Cardiac fibroblast (primary cell): ENCODE measurements at places on chromosomes 7 and 10.

GRCh38 chr10:102247734-102248133 is 2.4 kb downstream of the GBF1 start:
- no peak for DNase-seq

DNA sequence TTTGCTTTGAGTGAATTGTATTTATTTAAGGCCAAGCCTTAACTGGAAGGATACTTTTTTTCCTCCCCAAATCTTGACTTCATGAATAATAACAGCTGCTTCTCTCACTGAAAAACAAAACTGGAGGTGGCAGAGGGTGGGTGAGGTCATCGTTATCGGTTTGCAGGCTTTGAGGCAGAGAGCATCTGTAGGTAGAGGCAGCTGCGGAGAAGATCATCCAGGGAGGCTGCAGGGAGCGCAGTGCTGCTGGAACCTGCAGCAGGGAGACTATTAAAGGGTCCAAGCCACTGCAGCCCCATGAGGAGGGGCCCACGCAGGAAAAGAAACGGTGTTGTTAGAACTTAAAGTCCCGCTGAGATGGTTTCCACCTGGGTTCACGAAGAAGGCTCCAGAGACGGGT is 112.1 kb upstream of the SDK1 start:
- no peak for DNase-seq

GRCh38 chr7:36314491-36314890 is 75.2 kb upstream of the ANLN start:
- no peak for DNase-seq

DNA sequence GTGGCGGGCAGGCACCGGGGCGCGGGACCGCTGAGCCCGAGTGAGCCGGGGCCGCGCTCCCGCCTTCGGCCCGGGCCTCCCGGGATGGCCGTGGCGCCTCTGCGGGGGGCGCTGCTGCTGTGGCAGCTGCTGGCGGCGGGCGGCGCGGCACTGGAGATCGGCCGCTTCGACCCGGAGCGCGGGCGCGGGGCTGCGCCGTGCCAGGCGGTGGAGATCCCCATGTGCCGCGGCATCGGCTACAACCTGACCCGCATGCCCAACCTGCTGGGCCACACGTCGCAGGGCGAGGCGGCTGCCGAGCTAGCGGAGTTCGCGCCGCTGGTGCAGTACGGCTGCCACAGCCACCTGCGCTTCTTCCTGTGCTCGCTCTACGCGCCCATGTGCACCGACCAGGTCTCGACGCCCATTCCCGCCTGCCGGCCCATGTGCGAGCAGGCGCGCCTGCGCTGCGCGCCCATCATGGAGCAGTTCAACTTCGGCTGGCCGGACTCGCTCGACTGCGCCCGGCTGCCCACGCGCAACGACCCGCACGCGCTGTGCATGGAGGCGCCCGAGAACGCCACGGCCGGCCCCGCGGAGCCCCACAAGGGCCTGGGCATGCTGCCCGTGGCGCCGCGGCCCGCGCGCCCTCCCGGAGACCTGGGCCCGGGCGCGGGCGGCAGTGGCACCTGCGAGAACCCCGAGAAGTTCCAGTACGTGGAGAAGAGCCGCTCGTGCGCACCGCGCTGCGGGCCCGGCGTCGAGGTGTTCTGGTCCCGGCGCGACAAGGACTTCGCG is 534 bp downstream of the FZD9 start:
- no peak for DNase-seq

GRCh38 chr10:499991-500390 is 189.5 kb downstream of the DIP2C start:
- DNase-seq = no peak

GRCh38 chr7:54145716-54146115 is 396.5 kb upstream of the VSTM2A start:
- no peak for DNase-seq

DNA sequence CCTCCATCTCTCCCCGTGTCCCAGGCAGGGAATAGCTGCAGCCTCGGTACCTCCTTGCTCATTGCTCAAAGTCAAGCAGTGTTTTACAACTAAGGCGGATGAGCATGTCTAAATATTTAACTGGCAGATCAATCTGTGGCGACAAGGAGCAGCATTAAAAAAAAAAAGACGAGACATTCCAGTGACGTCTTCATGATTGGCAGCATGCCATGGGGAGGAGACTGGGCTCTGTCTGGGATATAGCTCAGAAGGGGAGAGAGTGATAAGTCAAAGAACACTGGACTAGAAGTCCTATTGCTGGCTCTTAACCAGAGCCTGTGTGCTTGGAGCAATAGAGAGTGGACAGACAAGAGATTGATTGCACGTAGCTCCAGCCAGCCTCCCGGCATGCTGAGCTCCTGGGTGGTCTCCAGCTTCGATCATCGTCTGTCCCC is 287.5 kb upstream of the PODXL start:
- DNase-seq = peak; percentile 23

DNA sequence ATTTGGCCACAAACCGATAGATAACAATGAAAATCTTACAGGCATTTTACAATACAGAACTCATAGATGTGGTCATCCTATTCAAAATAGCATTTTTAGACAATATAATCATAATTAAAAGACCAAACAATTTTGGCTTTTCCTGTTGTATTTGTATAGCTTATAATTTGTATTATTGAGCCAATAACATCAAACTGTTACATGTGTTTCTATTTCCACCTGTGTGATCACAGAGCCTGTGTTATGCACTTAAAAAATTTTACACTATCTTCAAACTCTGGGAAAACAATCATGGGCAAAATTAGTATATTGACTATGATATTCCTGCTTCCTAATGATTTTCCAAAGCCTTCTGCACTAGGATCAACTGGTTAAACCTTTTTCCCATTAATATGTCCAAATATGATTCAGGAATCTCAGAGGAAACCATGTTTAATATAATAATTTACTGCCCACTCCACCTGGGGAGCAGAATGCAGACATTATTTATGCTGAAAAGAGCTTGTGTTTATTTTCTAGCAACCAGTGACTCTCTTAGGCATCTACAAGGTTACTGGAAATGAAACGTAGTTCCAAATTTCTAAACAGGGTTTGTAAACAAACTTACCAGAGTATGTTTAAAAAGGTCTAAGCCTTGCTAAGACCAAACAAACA is 1.7 kb downstream of the RHOBTB1 start:
- DNase-seq = peak; percentile 18

DNA sequence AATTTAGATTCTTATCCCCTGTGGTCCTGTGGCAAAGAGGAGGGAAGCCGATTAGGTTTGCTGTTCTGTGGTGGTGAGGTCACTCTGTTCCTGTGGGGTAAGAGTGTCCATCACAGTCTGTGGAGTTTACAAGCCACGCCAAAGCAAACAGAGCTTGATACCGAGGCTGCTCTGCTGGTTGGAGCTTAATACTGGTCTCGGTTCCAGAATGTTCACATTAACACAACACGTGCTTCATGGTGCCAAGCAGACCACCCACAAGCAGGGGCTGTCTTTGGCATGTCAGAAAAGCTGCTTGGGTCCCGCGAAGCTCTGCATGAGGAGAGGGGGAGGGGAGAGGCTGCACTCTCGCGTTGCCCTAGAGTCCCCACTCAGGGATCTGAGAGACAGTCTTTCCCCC is 47.5 kb downstream of the DNAJB6 start:
- DNase-seq = peak; percentile 29

DNA sequence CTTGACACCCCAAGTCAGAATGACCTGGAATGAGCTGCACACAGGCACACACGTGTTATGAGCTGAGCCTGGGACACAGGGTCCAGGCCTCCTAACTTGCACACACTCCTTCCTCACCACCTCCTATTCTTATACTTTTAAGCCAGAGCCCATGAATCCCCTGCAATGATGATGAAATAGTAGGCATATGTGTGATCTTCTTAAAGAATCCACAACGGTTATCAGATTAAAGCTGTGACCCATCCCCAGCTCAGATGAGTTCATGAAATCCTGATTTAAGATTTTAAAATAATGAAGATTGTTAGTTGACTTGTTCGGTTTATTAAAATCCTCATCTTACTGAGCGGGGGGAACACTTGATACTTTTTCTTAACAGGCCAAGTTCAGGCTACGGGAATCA is 38.6 kb downstream of the PITRM1 start:
- no peak for DNase-seq

DNA sequence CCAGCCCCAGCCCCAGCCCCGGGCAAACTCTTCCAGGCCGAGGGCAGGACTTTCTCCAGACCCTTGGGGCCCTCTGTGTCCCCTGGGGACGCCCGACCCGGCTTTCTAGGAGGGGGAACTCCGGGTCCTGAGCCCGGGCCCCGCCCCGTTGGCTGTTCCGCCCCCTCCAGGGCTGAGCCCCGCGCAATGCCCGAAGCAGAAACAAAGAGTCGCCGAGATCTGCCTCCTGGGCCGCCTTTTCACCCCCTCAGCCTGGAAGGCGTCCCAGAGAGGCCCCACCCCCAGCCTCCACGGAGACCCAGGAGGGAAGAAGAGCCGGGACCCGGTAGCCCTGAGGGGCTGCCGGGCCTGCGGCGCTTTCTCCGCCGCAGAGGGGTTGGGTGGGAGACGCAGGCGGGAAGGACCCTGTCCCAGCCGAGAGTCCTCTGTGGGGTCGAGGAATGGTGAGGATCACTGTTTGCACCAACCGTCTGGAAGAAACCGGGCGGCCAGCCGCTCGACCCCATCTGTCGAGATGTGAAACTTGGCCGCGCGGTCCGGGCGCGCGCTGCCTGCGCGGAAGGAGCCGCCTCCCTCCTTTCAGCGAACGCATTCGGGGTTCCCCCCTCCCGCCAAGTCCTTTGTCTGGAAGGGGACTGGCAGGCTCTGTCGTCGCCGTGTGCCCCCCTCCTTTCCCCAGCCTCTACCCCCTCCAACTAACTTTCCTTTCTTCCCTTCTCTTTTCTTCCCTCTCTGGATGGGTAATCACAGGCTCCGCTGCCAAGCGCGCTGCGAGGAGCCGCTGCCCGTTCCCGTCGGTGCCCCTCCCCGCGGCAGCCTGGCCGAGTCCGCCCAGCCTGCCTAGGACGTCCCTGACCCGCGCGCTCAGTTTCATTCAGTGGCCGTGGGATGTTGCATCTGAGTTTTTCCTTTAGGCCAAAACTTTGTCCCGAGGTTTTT is 10.2 kb downstream of the EN2 start:
- no peak for DNase-seq

GRCh38 chr7:13336227-13336626 is 648.8 kb downstream of the ARL4A start:
- peak; percentile 40 for DNase-seq

DNA sequence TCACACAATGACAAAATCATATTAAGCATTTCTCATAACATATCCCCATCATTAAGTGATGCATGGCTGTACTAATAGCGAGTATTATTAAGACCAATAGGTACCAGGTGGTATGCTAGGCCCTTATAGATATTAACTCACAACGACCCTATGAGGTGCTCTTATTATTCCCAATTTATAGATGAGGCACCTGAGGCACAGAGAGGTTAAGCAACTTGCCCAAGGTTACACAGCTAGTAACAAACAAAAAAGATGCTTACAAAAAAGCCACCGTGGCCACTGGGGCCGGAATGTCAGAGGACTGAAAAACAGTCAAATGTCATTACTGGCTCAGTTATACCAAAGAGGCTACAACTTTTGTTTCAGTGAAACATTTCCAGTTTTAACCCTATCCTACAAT is 96.0 kb downstream of the OR13A1 start:
- DNase-seq = no peak

DNA sequence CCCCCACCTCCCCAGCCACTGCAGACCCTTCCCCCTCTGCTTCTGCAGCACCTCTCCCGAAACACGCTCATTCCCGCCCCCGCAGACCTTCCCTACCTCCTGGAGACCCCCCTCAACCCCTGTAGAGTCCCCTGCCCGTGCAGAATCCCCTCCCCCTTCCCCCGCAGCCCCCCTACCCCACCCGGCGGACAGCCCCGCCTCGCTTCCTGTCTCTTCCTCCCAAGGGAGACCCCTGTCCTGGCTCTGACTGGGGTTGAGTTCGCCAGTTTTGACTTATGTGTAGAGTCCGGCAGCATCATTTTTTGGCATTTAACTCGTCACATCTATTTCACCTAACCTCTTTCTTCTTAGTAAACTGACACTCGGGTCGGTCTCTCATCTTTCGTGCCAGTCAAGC is 54.0 kb downstream of the ALOX5 start:
- no peak for DNase-seq

GRCh38 chr10:127648885-127649284 is 88.1 kb upstream of the FOXI2 start:
- DNase-seq = no peak

- peak; percentile 32 for DNase-seq
Observed at GRCh38 chr10:98268694-98269431, 869 bp upstream of the LOXL4 start.

DNA sequence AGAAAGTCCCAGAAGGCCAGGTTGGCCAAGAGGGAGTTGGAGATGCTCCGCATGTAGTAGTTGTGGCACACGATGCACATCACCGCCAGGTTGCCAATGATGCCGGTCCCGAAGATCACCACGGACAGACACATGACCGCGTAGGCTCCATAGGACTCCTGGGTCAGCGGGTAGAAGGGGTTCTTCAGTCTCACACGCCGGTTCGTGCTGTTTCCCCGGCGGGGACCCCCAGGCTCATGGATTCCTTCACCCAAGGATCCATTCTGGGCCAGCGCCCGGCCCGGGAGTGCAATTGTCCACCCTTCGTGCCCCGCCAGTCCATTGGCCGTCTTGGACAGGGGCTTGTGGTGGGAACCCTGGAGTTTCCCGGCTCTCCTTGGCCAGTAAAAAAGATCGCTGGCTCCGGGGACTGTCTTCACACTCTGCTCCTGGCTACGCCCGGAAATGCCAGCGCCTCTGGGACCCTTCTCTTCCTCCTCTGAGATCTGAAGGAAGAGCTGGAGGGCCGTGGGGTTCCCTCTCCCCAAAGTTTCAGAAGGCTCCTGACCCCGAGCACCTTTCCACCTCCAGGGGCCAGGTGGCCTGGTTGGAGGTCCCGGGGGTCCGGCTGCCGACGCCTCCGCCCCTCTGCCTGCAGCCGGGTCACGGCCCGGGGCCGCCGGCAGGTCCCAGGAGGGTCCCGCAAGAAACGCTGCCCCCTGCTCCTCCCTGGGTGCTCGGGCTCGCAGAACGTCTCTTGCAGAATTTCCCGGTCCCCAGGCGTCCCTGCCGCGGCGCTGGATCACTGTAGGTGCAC is 1.3 kb downstream of the GPR37 start:
- DNase-seq = no peak

DNA sequence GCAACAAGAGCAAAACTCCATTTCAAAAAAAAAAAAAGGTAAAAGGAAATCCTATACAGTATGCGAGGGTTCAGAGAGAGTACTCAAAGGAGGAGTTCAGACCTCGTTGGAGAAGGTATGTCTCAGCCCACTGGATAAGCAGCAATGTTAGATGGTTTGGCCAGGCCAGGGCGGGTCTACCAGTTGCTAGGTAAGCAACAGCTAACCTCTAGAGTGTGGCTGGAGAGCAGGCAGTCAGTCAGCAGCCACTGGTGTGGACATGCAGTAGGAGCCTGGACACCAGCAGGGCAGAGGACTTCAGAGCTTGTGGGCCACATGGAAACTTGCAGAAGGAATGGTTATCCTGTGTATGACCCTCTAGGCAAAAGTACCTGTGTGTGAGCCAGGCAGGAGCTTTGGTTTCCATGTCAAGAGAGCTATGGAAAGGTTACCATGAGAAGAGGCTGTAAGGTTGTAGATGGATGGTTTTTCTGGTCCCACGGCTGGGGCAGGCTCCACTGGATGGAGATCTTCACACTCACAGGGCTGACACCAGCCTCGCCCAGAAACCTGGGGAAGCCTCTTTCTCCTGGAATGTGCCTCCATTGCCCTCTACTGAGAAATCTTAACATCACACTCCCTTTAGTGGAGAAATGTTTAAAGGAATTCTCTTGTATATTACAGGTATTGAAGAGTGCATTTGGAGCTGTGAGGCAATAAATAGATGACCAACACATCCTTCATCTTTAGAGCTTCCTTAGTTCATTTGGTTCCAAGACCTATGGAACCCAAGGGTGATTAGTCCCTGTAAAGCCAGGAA is 63.6 kb downstream of the CCDC186 start:
- peak; percentile 5 for DNase-seq

- DNase-seq = peak; percentile 9
Observed at GRCh38 chr10:122056431-122057094, 67.6 kb downstream of the TACC2 start.
